ENCODE measurements at places on chromosomes 4 and X.

GRCh38 chr4:99593781-99594641, 19.4 kb downstream of the MTTP start:
- H3K36me3 ChIP-seq = no peaks in the 10 kb centered on the region
- H3K27ac ChIP-seq = no peak overlapping the region
- no peak for DNase-seq
- H3K4me3 ChIP-seq = no peak overlapping the region
- no peaks in the 10 kb centered on the region for H3K4me1 ChIP-seq

GRCh38 chr4:168449719-168450452, 30.4 kb downstream of the DDX60L start:
- H3K36me3 ChIP-seq = peaks cover 29% of the 10 kb centered on the region
- no peaks in the 10 kb centered on the region for H3K27me3 ChIP-seq
- peaks cover 14% of the 10 kb centered on the region for H3K4me1 ChIP-seq

GRCh38 chr4:80615099-80615498, 279.6 kb downstream of the CFAP299 start:
- H3K36me3 ChIP-seq = no peaks in the 10 kb centered on the region
- no peak overlapping the region for H3K4me3 ChIP-seq
- no peak overlapping the region for H3K27ac ChIP-seq
- no peak for DNase-seq
- H3K4me1 ChIP-seq = no peaks in the 10 kb centered on the region

- no peaks in the 10 kb centered on the region for H3K36me3 ChIP-seq
- H3K27me3 ChIP-seq = peaks cover 14% of the 10 kb centered on the region
- no peak overlapping the region for H3K27ac ChIP-seq
- H3K4me3 ChIP-seq = no peak overlapping the region
These were observed 115.5 kb upstream of the HS3ST1 start for GRCh38 chr4:11544211-11544610.

DNA sequence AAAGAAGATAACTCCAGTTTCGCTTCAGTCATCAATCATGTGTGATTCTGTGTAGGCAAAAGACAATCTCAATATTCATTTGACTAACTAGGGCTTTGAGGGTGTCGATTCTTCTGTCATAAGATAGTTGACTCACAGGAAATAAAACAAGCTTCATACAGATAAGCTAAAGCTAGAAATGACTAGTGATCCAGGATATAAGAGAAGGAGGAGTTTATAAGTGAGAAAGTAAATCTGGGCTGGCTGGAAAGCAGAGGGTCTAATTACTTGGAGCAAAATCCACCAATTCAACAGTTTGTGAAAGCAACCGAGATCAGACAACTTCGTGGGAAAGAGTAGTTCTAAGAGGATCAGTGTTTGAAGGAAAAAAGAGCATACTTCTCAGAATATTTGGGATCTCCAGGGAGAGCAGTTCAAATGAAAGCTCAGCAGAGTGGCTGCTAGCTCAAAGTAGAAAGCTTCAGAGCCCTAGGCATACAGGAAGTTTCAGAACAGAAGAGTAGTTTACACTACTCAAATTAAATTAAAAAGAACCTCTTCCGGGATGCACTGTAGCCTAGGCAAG, 429.3 kb downstream of the INPP4B start:
- H3K27ac ChIP-seq = peak overlapping the region; percentile 82
- no peak for DNase-seq
- H3K4me3 ChIP-seq = peak overlapping the region; percentile 56
- H3K4me1 ChIP-seq = peaks cover 16% of the 10 kb centered on the region

DNA sequence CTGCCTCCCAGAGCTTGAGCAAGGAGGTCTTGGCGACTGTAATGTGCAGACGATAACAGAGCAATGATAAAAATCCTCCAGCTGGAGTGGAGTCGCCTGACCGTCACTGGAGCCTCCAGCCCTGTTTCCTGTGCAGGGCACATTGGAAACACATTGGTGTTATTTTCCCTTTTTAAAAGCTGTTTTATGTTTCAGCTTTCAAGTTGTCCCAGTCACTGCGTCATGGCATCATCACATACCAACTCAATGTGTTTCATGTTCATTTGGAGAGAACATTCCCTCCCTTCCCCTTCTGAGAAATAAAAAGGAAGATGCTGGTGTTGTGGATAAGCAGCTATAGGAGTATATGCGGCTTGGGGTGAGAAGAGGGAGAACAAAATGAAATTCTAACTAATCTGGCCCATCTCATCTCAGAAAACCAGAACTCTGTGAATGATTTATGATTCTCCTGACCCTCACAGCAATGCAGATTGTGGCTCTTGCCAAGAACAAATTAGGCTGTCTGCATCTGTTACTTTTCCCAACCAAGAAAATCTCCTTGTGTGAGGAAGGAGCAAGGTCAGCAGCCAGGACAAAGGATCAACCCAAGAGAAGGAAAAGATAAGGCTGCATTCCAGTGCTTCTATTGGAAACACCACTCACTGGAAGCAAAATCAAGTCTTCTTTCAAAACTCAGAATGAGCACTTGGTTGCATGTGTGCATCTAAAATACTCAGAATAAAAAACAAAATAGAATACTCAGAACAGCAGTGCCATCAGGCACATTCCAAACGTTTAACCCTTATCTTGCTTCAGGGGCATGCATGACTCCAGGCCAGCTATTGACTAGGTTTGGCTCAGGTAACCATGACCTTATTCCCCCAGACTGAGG, 134.4 kb downstream of the RASL11B start:
- no peaks in the 10 kb centered on the region for H3K36me3 ChIP-seq
- no peak overlapping the region for H3K4me3 ChIP-seq
- no peaks in the 10 kb centered on the region for H3K27me3 ChIP-seq
- H3K4me1 ChIP-seq = no peaks in the 10 kb centered on the region

GRCh38 chrX:120223374-120223773, 27.2 kb upstream of the ZBTB33 start:
- H3K27ac ChIP-seq = no peak overlapping the region
- no peak for DNase-seq
- peaks cover 5% of the 10 kb centered on the region for H3K36me3 ChIP-seq
- no peak overlapping the region for H3K4me3 ChIP-seq
- H3K27me3 ChIP-seq = no peaks in the 10 kb centered on the region

DNA sequence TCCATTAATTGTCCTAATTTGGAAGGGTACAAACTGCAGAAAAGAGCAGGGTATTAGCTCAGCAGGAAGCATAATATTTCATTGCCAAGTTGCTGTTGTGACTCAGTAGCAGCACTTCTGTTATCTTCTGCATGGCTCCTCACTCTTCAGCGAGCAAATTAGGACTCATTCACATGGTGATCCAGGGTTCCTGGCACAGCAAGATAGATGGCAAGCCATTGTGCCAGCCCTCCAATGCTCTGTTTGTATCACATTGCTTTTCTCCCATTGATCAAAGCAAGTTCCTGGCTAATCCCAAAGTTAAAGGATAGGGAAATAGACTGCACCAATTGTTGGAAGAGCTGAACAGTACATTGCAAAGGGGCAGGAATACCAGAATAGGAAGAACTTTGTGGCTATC, 382.5 kb upstream of the ATOH1 start:
- H3K4me3 ChIP-seq = no peak overlapping the region
- H3K4me1 ChIP-seq = no peaks in the 10 kb centered on the region
- DNase-seq = no peak

DNA sequence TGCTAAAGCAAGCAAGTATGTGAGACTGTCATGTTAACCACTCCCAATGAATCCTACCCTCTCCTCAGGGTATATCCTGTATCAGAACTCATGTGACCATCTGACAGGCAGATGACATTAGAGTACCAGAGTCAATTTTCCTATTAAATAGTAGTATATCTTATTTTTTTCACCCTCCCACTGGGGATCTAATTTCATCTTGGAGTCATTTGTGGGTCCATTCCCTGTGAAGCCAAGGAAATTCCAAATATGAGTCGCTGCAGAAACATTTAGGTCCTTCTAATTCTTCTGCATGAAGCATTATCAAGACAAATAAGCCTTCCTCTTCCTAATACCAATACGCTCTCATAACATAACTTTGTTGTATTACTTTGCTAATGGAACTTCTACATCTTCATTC, 52.2 kb upstream of the BLTP1 start:
- no peaks in the 10 kb centered on the region for H3K4me1 ChIP-seq
- H3K27me3 ChIP-seq = peaks cover 37% of the 10 kb centered on the region
- no peak overlapping the region for H3K27ac ChIP-seq
- no peak overlapping the region for H3K4me3 ChIP-seq
- no peak for DNase-seq

DNA sequence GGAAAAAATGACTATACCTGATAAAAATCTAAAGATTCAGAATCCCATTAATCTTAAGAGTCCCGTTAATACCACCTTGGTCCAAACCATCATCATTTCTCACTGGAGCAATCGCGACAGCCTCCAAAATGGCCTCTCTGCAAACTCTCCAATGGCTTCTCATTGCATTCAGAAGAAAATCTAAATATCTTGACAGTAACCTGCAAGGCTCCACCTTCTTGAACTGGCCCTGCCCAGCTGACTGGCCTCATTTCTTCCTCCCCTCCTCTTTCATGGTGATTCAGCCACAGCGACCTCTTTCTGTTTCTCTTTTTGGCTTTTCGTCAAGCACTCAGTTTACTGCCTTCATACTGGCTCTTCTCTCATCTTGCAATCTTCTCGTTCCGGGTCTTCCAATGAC, 56.2 kb upstream of the GPRIN3 start:
- H3K27me3 ChIP-seq = peaks cover 4% of the 10 kb centered on the region
- H3K4me3 ChIP-seq = no peak overlapping the region
- H3K36me3 ChIP-seq = no peaks in the 10 kb centered on the region
- peaks cover 5% of the 10 kb centered on the region for H3K4me1 ChIP-seq
- DNase-seq = no peak
- H3K27ac ChIP-seq = no peak overlapping the region

DNA sequence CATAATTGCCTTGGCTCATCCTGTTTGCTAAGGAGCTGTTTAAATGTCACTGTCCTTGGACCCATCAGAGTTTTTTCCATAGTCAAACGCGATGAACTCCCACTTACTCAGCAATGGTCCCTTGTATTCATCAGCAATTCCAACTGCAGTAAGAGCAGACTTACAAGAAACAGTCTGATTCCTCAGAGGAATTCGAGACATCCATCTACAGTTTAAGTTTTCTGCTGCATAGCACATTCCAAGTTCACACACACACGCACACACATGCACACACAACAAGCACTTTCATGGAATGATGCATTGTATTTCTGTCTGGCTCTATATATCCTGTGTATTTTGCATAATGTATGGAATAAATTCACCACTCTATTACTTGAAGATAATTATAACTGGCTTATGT, 32.7 kb upstream of the TMEM150C start:
- peaks cover 34% of the 10 kb centered on the region for H3K27me3 ChIP-seq
- H3K4me1 ChIP-seq = no peaks in the 10 kb centered on the region
- H3K27ac ChIP-seq = no peak overlapping the region
- H3K36me3 ChIP-seq = no peaks in the 10 kb centered on the region
- DNase-seq = no peak

DNA sequence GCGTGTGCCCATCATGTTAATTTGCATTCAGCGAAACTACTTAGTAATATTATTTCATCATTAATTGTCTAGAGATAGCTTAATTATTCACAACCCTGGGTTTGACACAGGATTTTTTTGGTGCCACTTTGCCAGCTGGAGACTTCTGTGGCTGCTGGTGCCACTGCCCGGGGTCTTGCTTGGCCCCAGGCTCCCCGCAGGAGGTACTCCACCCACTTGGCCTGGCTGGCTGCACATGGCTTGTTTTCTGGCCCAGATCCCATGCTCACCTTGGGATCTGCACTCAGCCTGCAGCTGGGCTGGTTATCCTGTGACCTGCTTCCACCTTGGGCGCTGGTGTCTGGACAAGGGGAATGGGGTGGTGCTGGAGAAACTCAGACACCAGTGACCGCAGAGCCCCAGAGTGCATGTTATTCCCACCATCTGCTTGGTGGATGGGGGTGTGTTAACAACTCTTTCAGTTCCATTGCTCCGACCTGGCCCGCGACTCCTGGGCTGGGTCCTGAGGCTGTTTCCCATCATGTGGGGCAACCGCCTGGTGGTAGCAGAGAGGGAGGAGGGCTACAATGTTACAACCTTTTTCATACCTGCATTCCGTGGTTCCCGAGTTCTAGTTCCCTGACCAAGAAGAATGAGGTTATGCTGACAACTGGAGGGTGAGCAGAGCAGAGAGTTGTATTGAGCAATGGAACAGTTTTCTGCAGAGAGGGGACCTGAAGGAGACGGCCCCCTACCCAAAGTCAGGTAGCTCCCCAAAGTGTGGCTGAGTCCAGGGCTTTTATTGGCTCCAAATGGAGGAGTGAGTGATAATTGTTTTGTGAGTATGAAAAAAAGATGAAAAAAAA, 1950.0 kb upstream of the IGFBP7 start:
- DNase-seq = no peak
- no peak overlapping the region for H3K27ac ChIP-seq
- no peaks in the 10 kb centered on the region for H3K36me3 ChIP-seq
- no peaks in the 10 kb centered on the region for H3K27me3 ChIP-seq
- no peak overlapping the region for H3K4me3 ChIP-seq

DNA sequence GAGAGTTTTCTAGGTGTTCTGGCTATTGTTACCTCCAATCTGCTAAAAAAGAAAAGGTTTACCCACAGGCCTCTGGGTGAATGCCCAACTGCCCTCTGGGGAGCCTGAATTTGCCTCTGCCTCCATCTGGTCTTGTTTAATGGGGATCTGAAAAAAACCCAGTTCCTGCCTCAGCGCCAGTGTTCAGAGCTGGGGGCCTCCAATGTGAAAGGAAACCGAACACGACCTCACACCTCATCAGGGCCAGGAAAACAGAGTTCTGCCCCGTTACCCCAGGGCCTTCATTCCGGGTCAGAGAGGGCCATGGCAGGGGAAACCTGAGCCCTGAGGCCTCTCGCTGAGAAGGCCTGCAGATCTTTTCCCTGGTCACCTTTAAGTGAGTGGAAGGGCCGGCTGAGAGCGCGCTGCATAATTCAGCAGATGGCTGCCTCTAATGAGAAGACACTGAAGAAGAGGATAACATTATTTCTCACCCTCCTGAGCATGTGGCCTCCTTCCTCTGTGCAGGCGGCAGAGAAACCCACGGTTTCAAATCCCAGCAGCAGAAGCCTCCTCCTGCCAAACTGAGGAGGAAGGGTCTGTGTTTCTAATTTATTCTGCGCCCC, 6.8 kb downstream of the SEPTIN6 start:
- no peak for DNase-seq
- no peaks in the 10 kb centered on the region for H3K27me3 ChIP-seq
- peak overlapping the region; percentile 98 for H3K27ac ChIP-seq
- peak overlapping the region; percentile 94 for H3K4me3 ChIP-seq

DNA sequence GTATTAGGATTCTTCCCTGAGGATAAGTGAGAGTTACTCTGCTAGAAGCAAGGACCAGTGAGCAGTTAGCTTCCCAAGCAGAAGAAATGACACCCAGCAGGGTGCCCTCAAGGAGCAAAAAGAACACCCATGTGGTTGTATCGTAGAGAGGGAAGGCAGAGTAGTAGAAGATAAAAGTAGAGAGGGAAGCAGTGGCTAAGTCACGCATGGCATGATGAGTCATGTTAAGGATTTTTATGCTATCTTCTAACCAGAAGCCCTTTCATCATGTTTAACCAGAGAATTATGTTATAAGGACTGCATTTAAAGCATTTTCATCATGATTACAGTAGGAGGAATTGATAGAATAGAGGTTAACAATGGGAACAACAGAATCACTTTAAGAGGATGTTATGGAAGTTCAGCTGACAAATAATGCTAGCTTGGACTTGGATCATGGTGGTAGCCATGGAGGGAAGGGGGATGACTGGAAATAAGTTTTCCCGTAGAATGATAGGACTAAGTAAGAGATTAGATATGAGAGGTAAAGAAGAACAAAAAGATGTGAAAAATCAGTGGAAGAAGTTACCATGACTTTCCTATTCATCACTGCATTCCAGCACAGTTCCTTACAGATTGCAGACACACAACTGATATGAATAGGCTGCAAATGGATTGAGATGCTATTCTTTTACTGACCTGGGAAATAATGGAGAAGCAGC, 383.5 kb upstream of the INTU start:
- H3K36me3 ChIP-seq = no peaks in the 10 kb centered on the region
- DNase-seq = no peak
- no peaks in the 10 kb centered on the region for H3K4me1 ChIP-seq
- no peaks in the 10 kb centered on the region for H3K27me3 ChIP-seq
